ENCODE measurements at places on chromosomes 16 and 17. TPM values are rescaled to one million over a fixed set of nuclear protein-coding genes. Genes with fewer than 3 reads are reported as not detected.

The KIF2B gene
- total RNA-seq: not detected

The MT1E gene
- total RNA-seq: not detected

The RHBDF1 gene
- 11.8 TPM for total RNA-seq

DNA sequence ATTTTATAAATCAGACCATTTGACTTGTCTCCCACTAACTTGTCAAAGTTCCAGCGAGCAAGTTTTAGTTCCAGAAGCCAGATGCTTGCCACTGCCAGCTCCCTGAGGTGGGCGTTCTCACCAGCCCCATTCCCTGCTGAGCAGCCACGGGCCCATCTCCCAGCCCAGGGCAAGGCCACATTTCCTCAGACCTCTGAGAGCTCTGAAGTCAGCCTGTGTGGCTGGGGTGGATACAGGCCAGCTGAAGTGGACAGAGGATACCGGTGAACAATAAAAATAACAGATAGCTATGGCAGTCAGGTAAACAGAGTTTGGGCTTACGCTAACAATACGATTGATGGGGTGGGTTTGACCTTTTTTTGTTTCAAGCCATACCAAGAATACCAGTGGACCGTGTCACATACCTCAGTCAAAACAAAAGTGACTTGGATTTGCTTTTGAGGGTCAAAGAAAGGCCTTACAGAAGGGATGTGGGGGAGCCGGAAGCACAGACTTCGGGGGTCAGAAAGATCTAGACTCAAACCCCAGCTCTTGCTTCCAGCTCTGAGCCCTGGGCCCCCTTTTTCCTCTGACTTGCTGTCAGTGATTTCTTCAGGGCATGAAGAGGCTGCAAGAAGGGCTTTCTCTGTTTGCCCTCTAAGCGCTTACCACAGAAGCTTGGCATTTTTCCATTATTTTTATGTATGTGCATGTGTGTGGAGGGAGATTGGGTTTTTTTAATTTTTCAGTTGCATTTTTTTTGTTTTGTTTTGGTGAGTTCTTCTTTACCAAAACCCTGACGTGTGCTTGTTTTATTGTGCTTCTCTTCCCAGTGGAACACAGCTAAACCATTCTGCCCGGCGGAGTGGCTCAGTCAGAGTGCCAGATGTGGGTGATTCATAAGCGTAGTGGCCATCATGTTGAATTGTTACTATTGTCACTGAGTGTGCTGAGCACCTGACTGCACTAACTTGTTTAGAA lies 109.9 kb downstream of the GNAO1 start:
- DNase-seq: peak; percentile 65

GRCh38 chr16:48511071-48511540 lies 98.9 kb downstream of the N4BP1 start:
- DNase-seq: no peak

- DNase-seq: no peak
Observed at GRCh38 chr17:58344791-58345157, 7.2 kb downstream of the SUPT4H1 start.

- no peak for DNase-seq
Observed at GRCh38 chr16:29926711-29927052, 656 bp upstream of the KCTD13 start.

DNA sequence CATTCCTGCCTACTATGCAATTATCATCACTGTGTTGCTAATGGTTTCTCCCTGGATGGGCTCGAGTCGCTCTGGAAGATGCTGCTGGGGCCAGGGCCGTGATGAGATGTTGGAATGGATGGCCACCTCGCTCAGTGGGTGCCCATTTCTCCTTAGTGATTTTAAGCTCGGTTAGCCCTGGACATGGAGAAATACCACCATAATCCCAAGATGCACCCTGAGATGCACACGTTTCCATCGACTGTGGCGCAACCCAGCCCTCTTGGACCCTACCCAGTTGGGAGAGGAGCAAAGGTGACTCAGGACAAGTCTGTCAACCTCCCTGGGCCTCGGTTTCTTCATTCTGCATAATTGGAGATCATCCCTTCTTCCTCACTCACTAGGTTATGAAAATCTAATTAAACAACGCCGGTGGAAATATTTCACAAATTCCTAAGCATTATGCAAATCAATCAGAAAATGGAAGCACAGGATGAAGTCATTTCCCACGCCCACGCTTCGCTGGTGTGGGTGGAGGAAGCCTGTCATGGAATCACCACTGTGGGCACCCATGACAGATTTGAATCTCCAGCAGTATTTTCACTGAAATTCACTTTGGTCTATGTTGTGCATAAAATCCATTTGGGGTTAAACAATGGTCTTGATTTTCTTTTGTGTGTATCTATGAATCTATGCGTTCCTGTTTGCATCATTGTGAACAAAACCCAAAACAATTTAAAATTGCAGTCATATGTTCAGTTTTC lies 195.2 kb downstream of the AXIN2 start:
- DNase-seq: no peak

GRCh38 chr16:7382521-7382920 lies 49.9 kb downstream of the RBFOX1 start:
- no peak for DNase-seq

DNA sequence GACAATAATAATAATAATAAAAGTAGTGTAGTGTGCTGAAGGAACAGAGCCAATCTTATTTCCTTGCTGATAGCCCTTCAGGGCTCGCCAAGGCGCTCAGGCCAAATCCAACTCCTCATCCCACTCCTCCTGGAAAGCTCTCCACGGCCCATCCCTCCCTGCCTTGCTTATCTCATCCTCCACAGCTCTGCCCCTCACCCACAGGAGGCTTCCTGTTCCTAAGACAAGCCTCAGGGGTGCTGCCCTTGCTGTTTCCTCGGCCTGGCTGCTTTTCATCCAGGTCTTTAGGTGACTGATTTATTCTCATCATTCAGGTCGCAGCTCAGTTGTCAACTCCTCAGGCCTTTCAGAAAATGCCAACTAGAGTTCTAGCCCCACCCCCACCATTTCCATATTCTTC lies 11.2 kb downstream of the GTF3C1 start:
- no peak for DNase-seq

Measured in Caki2 (cell line).